ENCODE measurements at places on chromosomes 5 and 9. TPM values are rescaled to one million over a fixed set of nuclear protein-coding genes. Genes with fewer than 3 reads are reported as not detected.
A peak's percentile ranks its signal among the peaks of the same experiment; 100 is the strongest.

GRCh38 chr9:71025728-71026127 lies 95.7 kb downstream of the TRPM3 start:
- DNase-seq = no peak

- no peak for DNase-seq
Measured at GRCh38 chr9:107685901-107686300, 196.3 kb upstream of the KLF4 start.

DNA sequence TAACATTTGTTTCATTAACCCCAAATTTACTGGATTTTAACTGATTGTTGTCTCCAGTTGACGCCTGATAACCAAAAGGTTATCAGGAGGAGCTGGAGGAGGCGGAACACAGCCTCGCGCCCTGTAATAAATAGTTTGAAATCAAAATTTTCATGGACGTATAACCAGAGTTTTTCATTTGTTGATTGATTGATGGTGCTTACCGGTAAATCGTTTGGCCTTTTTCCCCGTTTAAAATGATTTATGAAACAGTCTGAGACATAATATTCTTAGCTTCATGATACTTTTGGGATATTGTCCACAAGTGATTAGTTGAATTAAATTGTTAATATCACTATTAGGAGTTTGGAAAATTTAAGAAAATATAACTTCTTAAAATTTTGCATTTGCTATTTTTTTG lies 1.7 kb downstream of the FOCAD start:
- DNase-seq = no peak

DNA sequence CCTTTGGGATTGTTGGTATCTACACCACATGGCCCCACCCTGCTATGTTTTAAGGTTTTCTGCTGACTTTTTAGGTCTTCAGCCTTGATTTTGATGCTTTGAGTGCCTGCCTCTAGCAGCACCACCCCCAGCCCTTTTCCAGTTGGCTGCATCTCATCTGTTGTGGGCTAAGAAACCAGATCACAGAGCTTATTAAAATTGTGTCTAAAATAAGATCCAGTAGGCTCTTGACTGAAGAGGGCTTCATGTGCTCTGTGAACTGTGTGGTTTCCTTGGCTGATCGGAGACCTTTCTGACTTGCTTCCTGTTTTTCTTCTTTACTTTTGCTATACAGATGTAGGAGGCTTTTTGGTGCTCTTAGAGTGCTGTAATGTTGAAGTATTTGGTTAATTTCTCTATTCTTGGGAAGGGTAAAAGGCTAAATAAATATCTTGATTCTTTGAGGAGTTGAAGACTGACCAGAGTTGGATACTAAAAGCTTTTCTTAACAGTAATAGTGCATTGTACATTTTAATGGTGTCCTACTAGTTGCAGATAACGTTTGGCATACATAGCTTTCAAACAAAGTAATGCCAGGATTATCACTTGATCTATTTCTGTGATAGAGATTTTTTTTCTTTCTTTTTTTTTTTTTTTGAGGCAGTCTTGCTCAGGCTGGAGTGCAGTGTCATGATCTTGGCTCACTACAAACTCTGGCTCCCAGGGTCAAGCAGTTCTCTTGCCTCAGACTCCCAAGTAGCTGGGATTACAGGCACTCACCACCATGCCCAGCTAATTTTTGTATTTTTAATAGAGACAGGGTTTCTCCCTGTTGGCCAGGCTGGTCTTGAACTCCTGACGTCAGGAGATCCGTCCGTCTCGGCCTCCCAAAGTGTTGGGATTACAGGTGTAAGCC lies 4.5 kb downstream of the UBE2D2 start:
- peak; percentile 87 for DNase-seq

DNA sequence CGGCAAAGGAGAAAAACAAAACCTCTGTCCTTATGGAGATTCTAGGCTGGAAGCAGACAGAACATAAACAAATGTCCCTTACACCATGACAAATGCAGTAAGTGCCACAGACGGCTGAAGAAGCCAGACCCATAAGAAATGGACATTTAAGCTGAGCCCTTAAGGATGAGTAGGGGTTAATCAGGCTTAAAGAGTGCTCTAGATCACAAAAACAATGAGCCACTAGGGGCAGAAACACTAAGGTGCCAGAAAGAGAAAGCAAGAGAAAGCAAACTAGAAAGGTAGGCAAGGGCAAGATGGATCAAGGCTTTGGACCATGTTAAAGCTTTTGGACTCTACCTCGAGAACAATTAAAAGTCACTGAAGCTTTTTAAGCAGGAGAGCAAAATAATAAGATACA lies 326.9 kb upstream of the WWC1 start:
- no peak for DNase-seq

DNA sequence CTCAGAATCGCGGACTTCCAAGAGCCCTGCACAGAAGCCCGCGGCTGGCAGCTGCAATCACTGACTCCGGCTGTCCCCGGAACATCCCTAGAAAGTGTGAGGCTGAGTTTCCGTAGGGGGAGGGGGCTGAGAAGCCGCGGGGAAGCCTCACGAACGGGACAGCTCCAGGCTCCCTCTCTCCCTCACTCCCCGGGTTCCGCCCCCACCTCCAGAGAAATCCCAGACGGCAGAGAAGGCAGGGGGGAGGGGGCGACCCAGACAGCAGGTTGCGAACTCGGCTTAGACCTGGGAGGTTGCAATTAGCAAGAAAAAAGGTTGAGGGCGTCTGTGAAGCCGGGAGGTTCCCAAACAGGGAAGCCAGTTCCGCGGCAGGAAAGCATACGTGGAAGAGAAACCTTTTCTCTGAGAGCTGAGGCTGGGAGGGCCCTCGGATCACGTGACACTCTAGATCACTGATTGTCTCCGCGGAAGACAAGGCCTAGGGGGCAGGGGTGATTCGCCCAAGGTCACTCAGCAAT lies 73.8 kb upstream of the CPLX2 start:
- no peak for DNase-seq

DNA sequence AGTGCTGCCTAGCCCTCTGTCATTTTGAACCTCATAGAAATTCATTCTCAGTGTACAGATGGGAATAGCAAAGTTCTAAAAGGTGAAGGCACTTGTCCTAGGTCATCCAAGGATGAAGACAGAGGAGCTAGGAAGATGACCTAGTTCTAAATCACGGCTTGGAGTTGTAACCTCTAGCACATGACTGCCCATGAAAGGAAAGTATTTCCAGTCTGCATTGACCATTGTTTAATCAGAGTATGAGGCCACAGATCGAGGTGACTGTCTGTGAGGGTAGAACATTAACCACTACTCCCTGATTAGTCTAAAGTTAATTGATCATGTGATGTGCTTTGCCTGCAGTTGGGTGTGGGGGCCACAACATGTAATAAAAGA lies 674 bp upstream of the TNFSF15 start:
- DNase-seq = no peak

GRCh38 chr5:33114361-33114760 lies 326.4 kb upstream of the TARS1 start:
- DNase-seq = no peak

The TEK gene
- not detected for total RNA-seq

The EDIL3 gene
- not detected for total RNA-seq

GRCh38 chr5:132756542-132756941 lies 9.3 kb downstream of the CCNI2 start:
- no peak for DNase-seq

- no peak for DNase-seq
Measured at GRCh38 chr5:27906481-27906880, 868.1 kb upstream of the CDH9 start.

The C9 gene
- not detected for total RNA-seq

The SIT1 gene
- 11.6 TPM for total RNA-seq

All from CD8-positive, alpha-beta T cell (primary cell).